ENCODE measurements at places on chromosomes 5 and 9.

DNA sequence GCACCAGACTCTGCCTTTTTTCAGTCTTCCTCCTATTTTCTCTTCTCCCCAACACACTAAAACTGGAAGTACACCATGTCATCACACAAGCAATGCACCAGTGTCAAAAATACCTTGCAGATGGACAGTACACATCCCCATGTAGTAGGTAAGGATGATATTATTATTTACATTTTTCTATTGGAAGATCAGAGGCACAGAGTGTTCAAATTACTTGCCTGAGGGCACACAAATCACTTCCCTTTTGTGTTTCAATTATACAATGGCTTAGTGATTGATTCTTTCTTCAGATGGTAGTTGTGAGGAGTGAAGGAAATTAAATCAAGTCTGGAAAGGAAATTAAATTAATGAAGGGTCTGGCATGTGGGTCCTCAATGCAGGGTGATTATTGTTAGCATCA is 39.6 kb downstream of the CTSL start:
- DNase-seq, result no peak

DNA sequence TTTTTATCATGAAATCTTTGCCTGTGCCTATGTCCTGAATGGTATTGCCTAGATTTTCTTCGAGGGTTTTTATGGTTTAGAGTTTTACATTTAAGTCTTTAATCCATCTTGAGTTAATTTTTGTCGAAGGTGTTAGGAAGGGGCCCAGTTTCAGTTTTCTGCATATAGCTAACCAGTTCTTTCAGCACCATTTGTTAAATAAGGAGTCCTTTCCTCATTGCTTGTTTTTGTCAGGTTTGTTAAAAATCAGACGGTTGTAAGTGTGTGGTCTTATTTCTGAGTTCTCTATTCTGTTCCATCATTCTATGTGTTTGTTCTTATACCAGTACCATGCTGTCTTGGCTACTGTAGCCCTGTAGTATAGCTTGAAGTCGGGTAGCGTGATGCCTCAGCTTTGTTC is 55.9 kb downstream of the YTHDC2 start:
- no peak for DNase-seq

DNA sequence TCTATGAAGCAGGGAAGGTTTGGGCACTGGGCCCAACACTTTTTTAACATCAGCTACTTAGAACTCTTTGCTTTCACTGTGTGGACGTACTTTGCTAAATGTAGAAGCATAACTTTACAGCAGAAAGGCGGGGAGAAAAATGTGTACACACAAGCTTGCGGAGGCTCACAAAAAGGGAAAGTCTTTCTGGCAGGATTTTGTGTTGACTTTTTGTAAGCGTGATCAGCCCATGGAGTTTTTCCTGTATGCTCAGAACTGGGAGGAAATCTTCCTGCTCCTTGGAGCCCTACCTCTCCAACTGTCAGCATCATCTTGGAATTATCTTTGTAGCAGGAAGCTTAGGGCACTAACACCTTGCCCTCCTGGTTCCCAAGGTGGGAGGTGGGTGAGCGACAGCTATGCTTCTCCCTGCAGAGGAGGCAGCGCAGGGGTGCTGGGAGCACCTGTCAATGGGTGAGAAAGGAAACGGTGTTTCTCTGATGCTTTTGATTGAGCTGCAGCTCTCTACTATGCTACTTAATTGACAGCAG is 321.9 kb downstream of the GADD45G start:
- no peak for DNase-seq

DNA sequence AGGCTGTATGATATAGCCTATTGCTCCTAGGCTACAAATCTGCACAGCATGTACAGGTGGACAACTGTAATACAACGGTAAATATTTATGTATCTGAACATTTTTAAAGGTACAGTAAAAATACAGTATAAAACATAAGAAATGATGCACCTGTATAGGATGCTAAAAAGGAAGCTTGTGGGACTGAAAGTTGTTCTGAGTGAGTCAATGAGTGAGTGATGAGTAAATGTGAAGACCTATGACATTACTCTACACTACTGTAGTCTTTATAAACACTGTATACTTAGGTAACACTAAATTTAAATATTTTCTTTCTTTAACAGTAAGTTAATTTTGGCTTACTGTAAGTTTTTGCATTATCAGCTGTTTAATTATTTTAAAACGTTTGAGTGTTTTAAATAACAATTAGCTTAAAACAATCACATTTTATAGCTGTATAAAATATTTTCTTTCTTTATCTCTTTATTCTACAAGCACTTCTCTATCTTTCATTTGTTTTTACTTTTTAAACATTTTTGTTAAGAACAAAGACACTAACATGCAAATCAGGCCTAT is 28.1 kb downstream of the CDH18 start:
- no peak for DNase-seq

DNA sequence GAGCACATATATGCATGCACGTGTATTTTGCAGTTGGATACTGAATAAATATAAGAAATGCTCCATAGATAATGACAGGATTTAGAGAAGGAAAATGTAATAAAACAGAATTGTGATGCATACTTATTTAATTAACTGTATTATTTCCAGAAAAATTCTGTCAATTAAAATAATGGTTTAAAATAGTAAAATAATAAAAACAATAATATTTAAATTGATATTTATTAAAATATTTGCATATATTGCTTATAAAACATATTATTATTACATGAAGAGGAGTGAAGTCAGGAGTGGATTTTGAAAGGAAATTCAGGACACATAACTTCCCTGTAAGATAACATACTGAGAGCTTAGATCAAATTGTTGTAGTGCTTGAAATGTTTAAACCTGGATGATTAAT is 21.4 kb upstream of the EDIL3 start:
- DNase-seq, result no peak

- DNase-seq, result no peak
These were observed 170.1 kb upstream of the ATP10B start for GRCh38 chr5:161022151-161022550.

DNA sequence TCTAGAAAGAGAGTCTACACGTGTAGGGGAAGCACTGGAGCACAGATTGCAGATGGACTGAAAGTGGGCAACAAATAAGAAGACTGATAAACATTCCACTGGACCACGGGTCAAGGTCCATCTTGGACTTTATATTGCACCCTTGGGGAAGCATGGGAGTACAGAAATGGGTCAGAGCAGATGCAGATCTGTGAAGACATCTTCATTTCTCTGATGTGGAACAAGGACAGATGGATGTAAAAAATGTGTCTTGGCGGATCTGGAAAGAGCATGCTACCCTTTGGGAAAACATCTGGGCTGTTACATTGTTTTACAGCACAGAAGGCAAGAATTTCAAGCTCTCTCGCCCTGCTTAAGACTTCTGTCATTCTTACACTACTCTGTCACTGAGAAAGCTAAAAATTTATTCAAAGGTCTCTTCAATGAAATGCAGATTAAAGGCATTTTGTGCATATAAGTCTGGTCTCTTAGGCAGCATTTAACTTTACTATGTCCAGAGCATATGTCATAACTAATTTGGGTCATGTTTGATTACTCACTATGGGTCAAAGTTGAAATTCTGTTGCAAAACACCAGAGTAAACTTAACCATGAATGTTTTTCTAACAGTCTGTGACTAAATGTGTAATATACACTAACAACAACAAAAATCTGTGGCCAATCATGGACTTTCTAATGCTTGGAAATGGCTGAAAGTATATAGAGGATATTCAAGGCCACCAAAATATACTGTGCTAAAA is 756.4 kb upstream of the DMAC1 start:
- DNase-seq, result no peak

- no peak for DNase-seq
These were observed 443.5 kb downstream of the PLK2 start for GRCh38 chr5:58016358-58016757.

GRCh38 chr5:173242675-173243121 is 7.7 kb upstream of the NKX2-5 start:
- DNase-seq, result no peak

DNA sequence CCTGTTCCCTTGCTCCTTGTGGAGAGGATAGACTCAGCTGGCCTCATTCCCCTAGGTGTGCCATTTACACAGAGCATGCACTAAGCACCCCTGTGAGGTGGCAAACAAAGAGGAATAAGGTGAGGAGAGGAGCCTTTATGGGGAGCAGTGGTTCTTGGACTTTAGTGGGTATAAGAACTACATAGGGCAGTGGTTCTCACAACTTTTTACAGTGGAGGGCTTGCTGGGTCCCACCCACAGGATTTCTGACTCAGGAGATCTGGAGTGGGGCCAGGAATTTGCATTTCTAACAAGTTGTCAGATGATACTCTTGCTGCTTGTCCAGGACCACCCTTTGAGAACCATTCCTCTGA is 42.0 kb downstream of the CSF1R start:
- DNase-seq, result peak; percentile 28

All from erythroblast (primary cell).